Mucosa of gallbladder (tissue), 1 donor: ENCODE measurements at places on chromosomes 7 and 10. TPM values are rescaled to one million over a fixed set of nuclear protein-coding genes. Genes with fewer than 3 reads are reported as not detected.

Gene ZPBP
- total RNA-seq, result not detected

DNA sequence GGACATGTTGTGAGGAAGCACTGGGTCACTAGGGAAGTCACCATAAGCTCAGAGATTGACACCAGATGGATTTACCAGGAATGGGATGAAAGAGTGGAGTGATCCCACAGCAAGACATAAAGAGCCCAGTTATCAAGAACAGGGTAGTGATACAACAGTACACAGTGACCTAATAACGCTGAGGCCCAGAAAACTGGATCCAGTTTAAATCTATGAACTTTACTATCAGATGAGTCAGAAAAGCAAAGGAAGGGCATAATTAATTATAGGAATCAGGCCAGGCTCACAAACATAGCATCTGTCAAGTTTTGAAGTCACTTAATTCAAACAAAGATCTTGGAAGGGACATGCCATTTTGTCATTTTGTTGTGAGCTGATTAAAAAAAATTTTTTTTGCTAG is 73.5 kb downstream of the LRRN3 start:
- DNase-seq, result no peak

Gene ABCC2
- total RNA-seq, result 183 TPM

Gene MAT1A
- total RNA-seq, result 0.98 TPM

DNA sequence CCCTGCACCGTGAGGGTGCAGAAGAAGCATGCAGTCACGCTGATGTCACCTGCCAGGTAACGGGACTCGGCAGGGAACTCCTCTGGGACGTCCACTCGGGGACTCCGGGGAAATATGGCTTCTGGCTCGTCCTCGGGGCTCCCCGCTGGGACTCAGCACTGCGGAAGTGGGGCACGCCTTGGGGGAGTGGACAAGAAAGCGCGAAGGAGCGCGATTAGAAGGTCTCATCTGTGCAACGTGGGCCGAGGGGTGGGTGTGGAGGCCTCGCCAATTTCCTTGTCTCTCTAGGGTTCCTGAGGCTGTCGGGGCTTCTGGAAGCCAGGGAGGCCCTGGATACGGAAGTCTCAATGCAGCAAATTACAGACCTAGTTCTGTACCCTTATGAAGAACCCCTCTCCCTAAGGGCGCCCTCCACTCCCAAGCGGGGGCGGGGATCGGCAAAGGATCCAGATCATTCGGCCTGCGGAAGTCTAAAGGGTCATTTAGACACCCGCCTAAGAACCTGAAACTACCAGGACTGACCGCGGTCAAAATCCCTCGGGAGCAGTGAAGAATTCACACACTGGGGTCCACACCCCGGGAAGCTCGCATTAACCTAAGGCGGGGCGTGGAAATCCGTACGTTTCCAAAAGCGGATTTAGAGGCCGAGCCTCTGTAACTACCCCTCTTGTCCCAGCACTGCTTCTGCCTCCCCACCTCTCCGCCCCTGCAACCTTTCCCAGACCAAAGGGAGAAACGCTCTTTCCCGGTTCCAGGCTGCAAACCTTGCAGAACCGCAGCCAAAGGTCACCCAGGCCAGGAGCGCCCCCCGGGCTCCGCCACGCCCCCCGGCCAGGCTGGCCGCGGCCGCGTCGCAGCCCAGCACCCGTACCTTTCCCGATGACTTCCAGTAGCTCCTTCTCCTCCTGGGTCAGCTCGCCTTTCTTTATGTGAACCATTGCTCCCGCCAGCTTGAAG is 640 bp downstream of the ANKMY2 start:
- peak; percentile 46 for DNase-seq
